Naive thymus-derived CD4-positive, alpha-beta T cell (primary cell): ENCODE measurements at places on chromosomes 4 and X. TPM values are rescaled to one million over a fixed set of nuclear protein-coding genes. Genes with fewer than 3 reads are reported as not detected.

- no peaks in the 10 kb centered on the region for H3K36me3 ChIP-seq
- H3K27me3 ChIP-seq: no peaks in the 10 kb centered on the region
- no peak overlapping the region for H3K27ac ChIP-seq
Observed at GRCh38 chr4:58119298-58119697, 1009.1 kb upstream of the IGFBP7 start.

DNA sequence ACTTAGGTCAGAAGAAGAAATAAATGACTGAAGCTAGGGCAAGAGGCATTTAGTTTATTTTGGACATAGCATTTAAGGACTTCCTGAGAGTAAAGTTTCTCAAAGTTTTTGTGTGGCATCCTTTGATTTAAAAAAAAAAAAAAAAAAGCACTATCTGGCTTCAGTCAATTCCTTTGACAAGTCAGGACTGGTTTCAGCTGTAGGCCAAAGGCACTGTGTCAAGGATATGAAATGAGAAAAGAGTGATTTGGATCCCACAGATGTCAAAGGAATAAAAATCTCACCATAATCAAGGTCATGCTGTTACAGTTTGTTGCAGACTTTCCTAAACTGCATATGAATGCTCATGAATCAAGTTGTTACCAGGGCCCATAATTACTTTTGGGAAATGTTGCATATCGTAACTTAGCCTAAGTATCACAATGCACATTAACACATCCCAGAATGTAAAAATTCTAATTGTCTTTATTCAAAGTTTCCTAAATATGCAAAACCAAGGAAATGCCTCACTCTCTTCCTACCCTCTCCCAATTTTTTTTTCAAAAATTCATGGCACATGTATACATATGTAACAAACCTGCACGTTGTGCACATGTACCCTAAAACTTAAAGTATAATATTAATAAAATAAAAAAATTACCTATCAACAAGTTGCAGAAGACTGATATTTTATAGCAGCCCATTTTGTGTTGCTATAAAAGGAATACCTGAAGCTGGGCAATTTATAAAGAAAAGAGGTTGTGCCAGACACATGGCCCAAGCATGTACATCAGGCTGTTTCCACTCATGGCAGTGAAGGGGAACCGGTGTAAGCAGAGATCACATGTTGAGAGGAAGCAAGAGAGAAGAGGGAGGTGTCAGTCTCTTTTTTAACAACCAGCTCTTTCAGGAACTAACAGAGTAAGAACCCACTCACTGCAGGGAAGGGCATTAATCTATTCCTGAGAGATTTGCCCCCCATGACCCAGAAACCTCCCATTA lies 33.7 kb upstream of the ADAMTS3 start:
- DNase-seq: no peak
- H3K4me3 ChIP-seq: no peak overlapping the region
- H3K4me1 ChIP-seq: no peaks in the 10 kb centered on the region
- peaks cover 5% of the 10 kb centered on the region for H3K27me3 ChIP-seq
- H3K27ac ChIP-seq: no peak overlapping the region
- H3K36me3 ChIP-seq: no peaks in the 10 kb centered on the region

GRCh38 chrX:109843963-109844751 lies 111.1 kb upstream of the ACSL4 start:
- DNase-seq: no peak
- no peak overlapping the region for H3K27ac ChIP-seq
- no peak overlapping the region for H3K4me3 ChIP-seq
- no peaks in the 10 kb centered on the region for H3K36me3 ChIP-seq

- no peak overlapping the region for H3K4me3 ChIP-seq
- DNase-seq: no peak
- no peaks in the 10 kb centered on the region for H3K4me1 ChIP-seq
- no peak overlapping the region for H3K27ac ChIP-seq
Observed at GRCh38 chrX:36640232-36640631, 367.9 kb upstream of the FAM47C start.

DNA sequence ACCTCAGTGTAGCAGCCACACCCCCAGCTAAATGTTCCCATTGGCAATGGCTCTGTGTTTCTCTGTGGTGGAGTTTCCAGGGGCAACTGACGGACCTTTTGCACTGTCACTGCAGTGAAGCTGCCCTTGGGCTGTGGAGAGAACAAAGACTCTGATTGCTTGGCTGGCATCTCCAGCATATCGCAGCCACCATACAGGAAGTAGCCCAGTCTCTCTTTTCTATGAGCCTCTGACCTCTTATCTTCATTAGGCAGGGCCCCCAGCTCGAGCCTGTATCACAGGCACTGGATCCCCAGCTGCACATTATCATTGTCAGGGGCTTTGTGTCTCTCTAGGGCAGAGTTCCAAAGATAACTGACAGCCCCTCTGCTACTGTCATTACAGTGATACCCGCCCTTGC lies 483.5 kb downstream of the ARAP2 start:
- H3K36me3 ChIP-seq: no peaks in the 10 kb centered on the region
- no peak overlapping the region for H3K27ac ChIP-seq
- H3K4me3 ChIP-seq: no peak overlapping the region
- no peaks in the 10 kb centered on the region for H3K4me1 ChIP-seq
- peaks cover 3% of the 10 kb centered on the region for H3K27me3 ChIP-seq

Gene SSX7
- not detected for total RNA-seq

Gene AFM
- not detected for total RNA-seq

- DNase-seq: no peak
- H3K27ac ChIP-seq: no peak overlapping the region
- H3K4me3 ChIP-seq: no peak overlapping the region
- no peaks in the 10 kb centered on the region for H3K36me3 ChIP-seq
Observed at GRCh38 chr4:88857588-88857987, 160.0 kb upstream of the NAP1L5 start.

DNA sequence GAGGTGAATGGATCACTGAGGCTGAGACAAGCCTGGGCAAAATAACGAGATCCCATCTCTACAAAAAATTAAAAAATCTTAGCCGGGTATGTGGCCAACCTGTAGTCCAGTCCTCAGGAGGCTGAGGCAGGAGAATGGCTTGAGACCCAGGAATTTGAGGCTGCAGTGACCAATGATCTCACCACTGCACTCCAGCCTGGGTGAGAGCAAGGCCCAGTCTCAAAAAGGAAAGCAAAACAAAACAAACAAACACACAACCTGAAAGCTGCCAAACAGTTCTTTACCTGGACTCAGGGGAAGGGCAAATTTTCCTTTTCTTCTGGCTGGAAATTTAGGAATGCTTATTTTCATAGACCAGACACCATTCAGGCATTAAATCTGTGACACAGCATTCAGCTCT lies 163.1 kb upstream of the FAT1 start:
- H3K27ac ChIP-seq: no peak overlapping the region
- no peak overlapping the region for H3K4me3 ChIP-seq
- no peaks in the 10 kb centered on the region for H3K36me3 ChIP-seq
- no peaks in the 10 kb centered on the region for H3K4me1 ChIP-seq
- no peak for DNase-seq

GRCh38 chrX:115021121-115021520 lies 3.7 kb upstream of the IL13RA2 start:
- H3K27ac ChIP-seq: no peak overlapping the region
- no peaks in the 10 kb centered on the region for H3K36me3 ChIP-seq
- H3K4me1 ChIP-seq: no peaks in the 10 kb centered on the region
- H3K4me3 ChIP-seq: no peak overlapping the region
- H3K27me3 ChIP-seq: no peaks in the 10 kb centered on the region

GRCh38 chrX:132834741-132835140 lies 123.7 kb downstream of the HS6ST2 start:
- H3K4me3 ChIP-seq: no peak overlapping the region
- no peaks in the 10 kb centered on the region for H3K27me3 ChIP-seq
- no peak for DNase-seq
- no peaks in the 10 kb centered on the region for H3K4me1 ChIP-seq

- H3K4me3 ChIP-seq: no peak overlapping the region
- DNase-seq: no peak
- H3K27me3 ChIP-seq: no peaks in the 10 kb centered on the region
- no peak overlapping the region for H3K27ac ChIP-seq
- H3K4me1 ChIP-seq: peaks cover 7% of the 10 kb centered on the region
- H3K36me3 ChIP-seq: no peaks in the 10 kb centered on the region
Observed at GRCh38 chr4:122577189-122577553, 43.7 kb downstream of the IL21 start.

DNA sequence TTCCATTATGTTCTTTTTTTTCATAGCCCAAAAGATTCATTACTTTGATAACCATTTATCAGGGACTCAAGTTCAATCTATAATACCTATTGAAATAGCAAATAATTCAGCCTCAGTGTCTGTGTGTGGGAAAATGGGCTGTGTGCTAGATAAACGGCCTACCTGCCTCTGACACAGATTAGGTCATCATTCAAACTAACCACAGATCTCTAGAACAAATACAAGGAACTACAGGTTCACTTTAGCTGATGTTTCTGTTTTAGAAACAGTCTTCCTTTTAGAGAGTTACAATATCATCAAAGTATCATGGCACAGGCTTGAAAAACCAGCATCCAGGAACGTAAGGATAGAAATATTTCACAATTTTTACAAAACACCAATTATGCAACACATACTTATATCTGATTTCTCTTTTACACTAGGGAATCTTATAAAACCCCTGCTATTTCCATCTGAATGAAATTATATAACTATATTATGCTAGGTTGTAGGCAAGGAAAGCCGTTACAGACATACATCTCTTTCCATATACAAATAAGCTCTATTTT lies 56.6 kb upstream of the MAB21L2 start:
- H3K36me3 ChIP-seq: no peaks in the 10 kb centered on the region
- H3K27me3 ChIP-seq: no peaks in the 10 kb centered on the region
- H3K27ac ChIP-seq: no peak overlapping the region
- no peaks in the 10 kb centered on the region for H3K4me1 ChIP-seq
- no peak overlapping the region for H3K4me3 ChIP-seq
- no peak for DNase-seq

Gene ENPEP
- total RNA-seq: 0.29 and 0.74 TPM in 2 replicates

Gene CSAG2
- total RNA-seq: not detected

Gene WNK3
- 0.32 TPM for total RNA-seq

Gene F11
- total RNA-seq: 0.64 TPM

DNA sequence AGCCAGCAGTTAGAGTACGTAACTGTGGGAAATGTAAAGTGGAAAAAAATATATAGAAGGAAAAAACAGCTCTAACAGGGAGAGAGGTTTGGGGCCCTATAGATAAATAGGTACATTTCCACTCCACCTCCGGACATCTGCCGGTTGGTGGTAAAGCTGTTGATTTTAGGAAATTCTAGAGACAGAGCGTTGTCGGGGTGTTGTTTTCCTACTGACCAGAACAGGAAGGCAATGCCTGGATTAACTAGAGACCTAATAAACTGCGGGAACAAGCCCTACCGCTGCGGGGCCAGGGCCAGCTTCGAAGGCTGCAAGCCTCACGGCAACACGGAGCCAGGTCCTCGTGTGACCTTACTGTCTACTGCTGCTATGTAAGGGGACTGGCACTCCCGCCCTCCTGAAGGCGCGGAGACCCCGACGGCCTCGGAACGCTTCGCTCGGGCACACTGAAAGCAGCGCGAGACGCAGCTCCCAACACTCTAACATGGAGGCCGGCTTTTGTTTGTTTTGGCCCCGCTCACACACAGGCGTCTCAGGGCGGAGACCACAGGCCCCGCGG lies 702 bp upstream of the CDKN2AIP start:
- H3K36me3 ChIP-seq: peaks cover 12% of the 10 kb centered on the region
- H3K4me1 ChIP-seq: peaks cover 32% of the 10 kb centered on the region
- peak overlapping the region; percentile 81 for H3K4me3 ChIP-seq
- no peaks in the 10 kb centered on the region for H3K27me3 ChIP-seq
- DNase-seq: no peak

DNA sequence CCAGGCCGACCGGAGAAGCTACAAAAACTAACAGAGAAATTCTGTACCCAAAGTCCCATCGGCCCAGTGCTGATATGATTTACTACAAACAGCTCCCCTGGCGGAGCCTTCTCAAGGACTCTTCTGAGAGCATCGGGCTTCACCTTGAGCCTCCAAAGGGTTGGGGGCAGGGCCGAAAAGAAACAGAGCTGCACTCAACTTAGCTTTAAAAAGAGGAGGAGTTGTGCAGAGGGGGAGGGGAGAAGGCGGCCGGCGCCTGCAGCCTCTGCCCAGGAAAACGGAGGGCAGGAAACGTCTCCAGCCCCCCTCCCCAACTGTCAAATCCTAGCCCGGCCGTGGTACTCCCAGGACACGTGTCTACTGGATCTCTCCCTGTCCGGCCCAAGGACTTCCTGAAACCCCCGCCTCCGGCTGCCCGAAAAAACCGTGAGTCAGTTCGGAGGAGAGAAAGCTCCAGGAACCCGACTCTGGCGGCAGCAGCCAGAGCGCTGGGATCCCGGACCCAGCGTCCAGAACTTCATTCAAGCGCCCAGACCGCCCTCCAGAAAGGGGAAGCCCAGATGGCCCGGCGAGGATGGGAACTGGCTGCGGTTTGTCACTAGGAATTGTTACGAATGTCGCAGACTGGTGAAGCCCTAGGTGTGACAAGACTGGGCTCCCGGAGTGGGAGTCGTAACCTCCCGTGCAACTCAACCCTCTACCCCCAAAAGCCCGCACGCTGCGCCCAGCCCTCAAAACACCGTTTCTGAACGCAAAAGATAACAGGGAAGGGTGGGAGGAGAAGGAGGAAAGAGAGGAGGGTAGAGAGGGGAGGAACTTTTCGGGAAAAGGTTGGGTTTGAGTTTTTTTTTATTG lies 973 bp downstream of the ADAMTS3 start:
- no peak overlapping the region for H3K27ac ChIP-seq
- H3K4me1 ChIP-seq: no peaks in the 10 kb centered on the region
- H3K36me3 ChIP-seq: no peaks in the 10 kb centered on the region
- H3K27me3 ChIP-seq: no peaks in the 10 kb centered on the region
- no peak overlapping the region for H3K4me3 ChIP-seq
- no peak for DNase-seq

Gene NHSL2
- total RNA-seq: 0.95 TPM

Gene FREM3
- 0.03 and 0.07 TPM in 2 replicates for total RNA-seq

Gene HS3ST1
- 0.32 TPM for total RNA-seq

DNA sequence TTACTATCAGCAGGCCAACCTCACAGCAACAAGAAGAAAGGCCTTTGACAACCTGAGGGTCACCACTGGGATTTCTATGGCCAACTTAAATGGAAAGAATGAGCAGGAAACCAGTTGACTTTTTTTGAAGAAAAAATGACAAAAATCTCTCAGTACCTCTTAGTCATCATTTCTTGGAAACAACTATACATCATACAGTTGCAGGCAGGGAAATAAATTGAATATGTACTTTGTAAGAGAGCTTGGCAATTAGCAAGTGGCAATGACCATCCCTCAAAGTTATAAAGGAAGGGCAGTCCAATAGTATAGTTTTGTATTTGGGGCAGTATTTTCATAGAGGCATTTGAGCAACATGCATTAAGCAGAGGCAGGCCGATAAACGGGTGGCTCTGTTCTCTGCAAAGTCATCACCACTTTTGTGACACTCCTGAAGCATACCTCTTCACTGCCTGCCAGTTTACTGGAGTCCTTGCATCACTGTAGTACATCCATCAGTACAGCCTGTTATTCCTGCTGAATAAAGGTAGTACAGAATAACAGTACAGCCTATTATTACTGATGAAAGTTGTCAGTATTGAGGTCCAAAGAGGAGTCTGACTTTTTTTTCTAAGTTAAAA lies 83.3 kb upstream of the AMELX start:
- H3K36me3 ChIP-seq: no peaks in the 10 kb centered on the region
- no peaks in the 10 kb centered on the region for H3K27me3 ChIP-seq
- no peak for DNase-seq
- H3K27ac ChIP-seq: no peak overlapping the region
